Activated naive CD8-positive, alpha-beta T cell treated with anti-CD3 and anti-CD28 coated beads, Interleukin-2, amount 10 ng/mL, durations not matched to agents 7 days and 5 days (primary cell): ENCODE measurements at places on chromosomes 1 and 21. TPM values are rescaled to one million over a fixed set of nuclear protein-coding genes. Genes with fewer than 3 reads are reported as not detected.
A peak's percentile ranks its signal among the peaks of the same experiment; 100 is the strongest.

HES5 gene
- not detected for total RNA-seq

LEFTY2 gene
- not detected for total RNA-seq

NUDT4B gene
- not detected for total RNA-seq

APCS gene
- total RNA-seq = not detected

UQCRHL gene
- total RNA-seq = 1.9 TPM

DPM3 gene
- 71.1 TPM for total RNA-seq

GRCh38 chr21:26846036-26846931 lies 1.1 kb upstream of the ADAMTS1 start:
- H3K4me3 ChIP-seq = peak overlapping the region; percentile 78
- DNase-seq = peak; percentile 46
- peak overlapping the region; percentile 42 for H3K27ac ChIP-seq
- peaks cover 68% of the 10 kb centered on the region for H3K27me3 ChIP-seq
- H3K36me3 ChIP-seq = peaks cover 2% of the 10 kb centered on the region

GRCh38 chr1:38014171-38014570 lies 1.6 kb downstream of the UTP11 start:
- no peak for DNase-seq
- peak overlapping the region; percentile 99 for H3K4me3 ChIP-seq
- H3K4me1 ChIP-seq = peaks cover 41% of the 10 kb centered on the region
- peak overlapping the region; percentile 12 for H3K27ac ChIP-seq
- no peaks in the 10 kb centered on the region for H3K27me3 ChIP-seq

DNA sequence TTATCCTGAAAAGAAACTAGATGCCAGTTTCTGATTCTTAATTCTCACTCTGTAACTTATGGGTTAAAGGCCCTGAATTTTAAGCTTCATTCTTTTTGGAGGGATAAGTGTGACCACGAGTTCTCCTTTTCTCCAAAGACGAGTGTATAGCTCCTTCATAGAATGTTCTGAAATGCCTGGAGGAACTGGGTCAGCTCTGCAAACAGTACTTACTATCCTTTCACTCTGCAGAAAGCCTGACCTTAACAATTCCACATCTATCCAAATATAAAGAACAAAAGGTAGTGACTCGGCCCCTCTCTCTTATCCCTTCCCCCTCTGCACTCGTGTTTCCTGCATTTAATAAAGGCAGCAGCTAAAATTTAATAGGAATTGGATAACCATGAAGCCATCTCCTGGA lies 150.5 kb downstream of the LYPLAL1 start:
- peaks cover 2% of the 10 kb centered on the region for H3K27me3 ChIP-seq
- no peaks in the 10 kb centered on the region for H3K36me3 ChIP-seq
- no peaks in the 10 kb centered on the region for H3K4me1 ChIP-seq
- no peak overlapping the region for H3K27ac ChIP-seq
- no peak for DNase-seq

GRCh38 chr1:56481140-56481694 lies 98.1 kb downstream of the PLPP3 start:
- no peaks in the 10 kb centered on the region for H3K36me3 ChIP-seq
- no peak overlapping the region for H3K27ac ChIP-seq
- H3K27me3 ChIP-seq = peaks cover 28% of the 10 kb centered on the region

DNA sequence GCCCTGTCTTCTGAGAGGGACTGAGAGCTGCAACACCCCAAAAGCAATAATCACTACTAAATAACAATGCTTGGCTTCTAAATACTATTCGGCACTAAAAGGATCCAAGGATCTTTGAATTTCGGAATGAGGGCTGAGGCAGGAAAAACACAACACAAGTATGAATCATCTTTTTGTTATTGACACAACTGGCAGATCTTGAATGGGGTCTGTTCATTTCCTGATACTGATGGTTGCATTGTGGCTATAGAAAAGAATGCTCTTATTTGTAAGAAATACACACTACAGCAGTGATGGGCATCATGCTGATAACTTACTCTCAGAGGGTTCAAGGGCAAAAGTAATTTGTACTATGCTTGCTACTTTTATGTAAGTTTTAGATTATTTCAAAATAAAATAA lies 149.2 kb upstream of the PLD5 start:
- H3K4me1 ChIP-seq = no peaks in the 10 kb centered on the region
- H3K27ac ChIP-seq = no peak overlapping the region
- no peaks in the 10 kb centered on the region for H3K36me3 ChIP-seq
- H3K27me3 ChIP-seq = no peaks in the 10 kb centered on the region
- no peak for DNase-seq

- no peaks in the 10 kb centered on the region for H3K36me3 ChIP-seq
- DNase-seq = no peak
- H3K4me1 ChIP-seq = peaks cover 3% of the 10 kb centered on the region
- peaks cover 2% of the 10 kb centered on the region for H3K27me3 ChIP-seq
Measured at GRCh38 chr1:192762265-192762664, 46.6 kb upstream of the RGS2 start.

GRCh38 chr1:55212349-55213150 lies 2.6 kb downstream of the USP24 start:
- peak overlapping the region; percentile 88 for H3K4me3 ChIP-seq
- no peak for DNase-seq
- no peaks in the 10 kb centered on the region for H3K27me3 ChIP-seq
- peak overlapping the region; percentile 92 for H3K27ac ChIP-seq
- H3K36me3 ChIP-seq = peaks cover 7% of the 10 kb centered on the region

GRCh38 chr21:42456457-42456856 lies 39.6 kb downstream of the RSPH1 start:
- peak overlapping the region; percentile 74 for H3K27ac ChIP-seq
- H3K27me3 ChIP-seq = no peaks in the 10 kb centered on the region
- H3K36me3 ChIP-seq = no peaks in the 10 kb centered on the region
- peak overlapping the region; percentile 10 for H3K4me3 ChIP-seq

- H3K36me3 ChIP-seq = no peaks in the 10 kb centered on the region
- no peak overlapping the region for H3K4me3 ChIP-seq
- no peak for DNase-seq
- H3K27me3 ChIP-seq = no peaks in the 10 kb centered on the region
- H3K4me1 ChIP-seq = peaks cover 6% of the 10 kb centered on the region
Measured at GRCh38 chr1:16120940-16121410, 34.9 kb downstream of the EPHA2 start.

GRCh38 chr1:206690516-206690915 lies 5.8 kb downstream of the MAPKAPK2 start:
- H3K4me3 ChIP-seq = no peak overlapping the region
- H3K27me3 ChIP-seq = no peaks in the 10 kb centered on the region
- peaks cover 5% of the 10 kb centered on the region for H3K36me3 ChIP-seq
- H3K4me1 ChIP-seq = peaks cover 31% of the 10 kb centered on the region
- DNase-seq = no peak
- no peak overlapping the region for H3K27ac ChIP-seq

DNA sequence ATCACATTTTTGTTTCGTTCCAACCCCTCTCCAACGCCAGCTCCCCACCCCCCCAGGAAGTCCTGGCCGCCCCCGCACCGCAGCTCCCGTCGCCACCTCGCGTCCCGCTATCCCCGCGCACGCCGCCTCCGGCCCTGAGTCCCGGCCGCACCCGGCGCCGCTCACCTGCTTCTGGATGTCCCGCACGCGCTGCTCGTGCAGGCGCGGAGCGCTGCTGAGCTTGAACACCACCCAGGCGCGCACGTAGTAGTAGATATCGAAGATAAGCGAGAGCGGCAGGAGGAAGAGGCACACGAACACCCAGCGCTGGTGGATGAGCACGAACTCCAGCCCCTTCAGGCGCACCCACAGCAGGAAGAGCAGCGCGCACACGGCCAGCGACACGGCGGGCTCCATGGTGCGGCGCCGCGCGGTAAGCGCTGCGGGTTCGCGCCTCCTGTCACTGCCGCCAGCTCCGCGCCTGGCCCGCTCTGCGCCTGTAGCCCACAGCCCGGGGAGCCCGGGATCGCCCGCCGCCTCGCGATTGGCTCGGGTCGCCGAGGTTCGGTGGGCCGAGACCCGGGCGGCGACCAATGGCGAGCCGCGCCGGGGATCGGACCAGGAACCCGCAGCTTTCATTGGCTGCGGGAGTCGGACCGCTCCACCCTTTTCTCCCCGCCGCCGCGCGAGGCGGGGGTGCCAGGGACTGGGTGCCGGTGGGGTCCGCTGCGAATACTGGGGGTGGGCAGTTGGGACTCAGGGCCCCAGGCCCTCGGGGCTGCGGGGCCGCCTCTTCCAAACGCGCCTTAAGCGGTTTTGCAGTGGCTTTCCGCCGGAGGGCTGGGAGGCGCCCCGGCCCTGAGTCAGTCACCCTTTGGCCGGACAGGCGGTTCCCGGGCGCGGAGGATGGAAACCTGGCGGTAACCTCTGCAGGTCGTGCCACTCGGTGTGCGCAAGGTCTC lies at the start of gene DHCR24:
TSS of gene DHCR24 (minus strand) at position 472 of the 941 bp plus-strand sequence. CDS start at position 396, 76 bp downstream.
- peak; percentile 86 for DNase-seq
- H3K4me3 ChIP-seq = peak within 1 kb of the TSS; percentile 96
- peaks cover 23% of the 10 kb centered on the region for H3K36me3 ChIP-seq
- peak within 1 kb of the TSS; percentile 87 for H3K27ac ChIP-seq

DNA sequence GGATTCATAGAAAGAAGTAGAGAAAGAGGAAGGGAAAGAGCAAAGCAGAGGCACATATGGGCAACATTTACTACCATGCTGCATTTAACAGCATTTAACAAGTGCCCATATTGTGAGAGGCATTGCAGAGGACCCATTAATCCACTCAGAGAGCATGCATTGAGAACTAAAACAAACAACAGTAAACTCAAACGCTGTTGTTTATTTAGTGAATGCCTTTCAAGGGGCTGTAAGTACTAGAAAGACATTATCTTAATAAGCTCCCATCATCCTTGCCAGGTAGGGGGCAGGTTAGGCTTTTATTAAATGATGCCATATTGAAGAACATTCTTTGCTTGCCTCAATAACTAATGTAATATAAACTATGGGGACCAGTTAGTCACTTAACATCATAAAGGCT lies 254.3 kb upstream of the DAB1 start:
- H3K4me1 ChIP-seq = no peaks in the 10 kb centered on the region
- H3K27ac ChIP-seq = no peak overlapping the region
- peaks cover 2% of the 10 kb centered on the region for H3K27me3 ChIP-seq
- H3K4me3 ChIP-seq = no peak overlapping the region
- DNase-seq = no peak
- no peaks in the 10 kb centered on the region for H3K36me3 ChIP-seq

DNA sequence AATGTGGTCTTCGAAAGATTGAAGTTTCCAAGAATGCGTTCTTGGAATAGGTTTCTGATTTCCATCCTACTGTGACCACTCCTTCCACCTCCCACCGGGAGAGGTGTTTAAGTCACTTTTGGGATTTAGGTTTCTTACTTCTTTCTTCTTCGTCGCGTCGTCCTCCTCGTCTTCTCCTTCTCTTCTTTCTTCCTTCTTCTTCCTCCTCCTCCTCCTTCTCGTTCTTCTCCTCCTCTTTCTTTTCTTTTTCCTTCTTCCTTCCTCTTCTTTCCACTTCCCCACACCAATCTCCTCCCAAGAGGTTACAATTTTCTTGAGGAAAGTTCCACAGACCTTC lies 2.1 kb downstream of the CACHD1 start:
- no peak for DNase-seq
- H3K4me3 ChIP-seq = peak overlapping the region; percentile 63
- no peak overlapping the region for H3K27ac ChIP-seq
- peaks cover 45% of the 10 kb centered on the region for H3K27me3 ChIP-seq
